Peyer's patch (tissue), 4 donors: ENCODE measurements at places on chromosomes 1 and 21. TPM values are rescaled to one million over a fixed set of nuclear protein-coding genes. Genes with fewer than 3 reads are reported as not detected.

The CGN gene
- total RNA-seq, result 180 TPM

- H3K4me1 ChIP-seq, result no peaks in the 10 kb centered on the region
- no peak overlapping the region for H3K27ac ChIP-seq
- H3K4me3 ChIP-seq, result no peak overlapping the region
- H3K27me3 ChIP-seq, result no peaks in the 10 kb centered on the region
- DNase-seq, result no peak
These were observed 50.2 kb downstream of the LUZP1 start for GRCh38 chr1:23118407-23118806.

DNA sequence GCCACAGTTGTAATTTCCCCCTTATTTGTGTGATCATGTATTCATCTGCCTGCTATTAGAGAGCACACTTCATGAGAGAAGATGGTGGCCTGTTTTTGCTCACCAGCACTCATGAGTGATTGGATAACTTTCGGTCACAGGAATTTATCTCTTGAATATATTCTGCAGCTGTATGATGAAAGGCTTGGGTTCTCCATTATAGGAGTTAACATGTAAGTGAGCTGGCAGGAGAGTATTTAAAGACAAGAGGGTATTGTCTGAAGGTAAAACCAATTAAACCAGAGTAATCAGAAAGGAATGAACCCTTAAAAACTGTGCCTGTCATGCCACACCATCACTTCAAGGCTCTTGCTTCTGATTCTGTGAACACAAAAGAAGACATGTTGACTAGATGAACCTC, 574.9 kb upstream of the CAMK1G start:
- no peaks in the 10 kb centered on the region for H3K4me1 ChIP-seq
- no peaks in the 10 kb centered on the region for H3K36me3 ChIP-seq
- H3K27ac ChIP-seq, result no peak overlapping the region
- H3K27me3 ChIP-seq, result no peaks in the 10 kb centered on the region

The USP24 gene
- total RNA-seq, result 45.0 TPM

DNA sequence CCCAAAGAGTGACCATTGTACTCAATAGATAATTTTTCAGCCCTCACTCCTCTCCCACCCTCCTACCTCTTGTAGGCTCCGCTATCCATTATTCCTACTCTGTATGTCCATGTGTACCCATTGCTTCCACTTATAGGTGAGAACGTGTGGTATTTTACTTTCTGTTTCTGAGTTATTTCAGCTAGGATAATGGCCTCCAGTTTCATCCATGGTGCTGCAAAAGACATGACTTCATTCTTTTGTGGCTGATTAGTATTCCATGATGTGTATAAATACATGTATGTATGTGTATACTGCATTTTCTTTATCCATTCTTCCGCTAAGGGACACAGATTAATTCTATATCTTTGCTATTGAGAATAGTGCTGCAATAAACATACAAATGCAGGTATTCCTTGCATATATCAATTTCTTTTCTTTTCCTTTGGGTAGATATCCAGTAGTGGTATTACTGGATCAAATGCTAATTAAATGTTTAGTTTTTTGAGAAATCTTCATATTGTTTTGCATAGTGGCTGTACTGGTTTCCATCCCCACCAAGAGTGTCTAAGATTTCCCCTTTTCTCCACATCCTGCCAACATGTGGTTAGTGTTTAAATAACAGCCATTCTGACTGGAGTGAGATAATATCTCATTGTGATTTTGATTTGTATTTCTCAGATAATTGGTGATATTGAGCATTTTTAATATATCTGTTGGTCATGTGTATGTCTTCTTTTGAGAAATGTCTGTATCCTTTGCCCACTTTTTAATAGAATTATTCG, 4.9 kb downstream of the LY9 start:
- H3K27me3 ChIP-seq, result no peaks in the 10 kb centered on the region
- DNase-seq, result no peak
- H3K4me1 ChIP-seq, result no peaks in the 10 kb centered on the region
- H3K36me3 ChIP-seq, result no peaks in the 10 kb centered on the region
- no peak overlapping the region for H3K27ac ChIP-seq

DNA sequence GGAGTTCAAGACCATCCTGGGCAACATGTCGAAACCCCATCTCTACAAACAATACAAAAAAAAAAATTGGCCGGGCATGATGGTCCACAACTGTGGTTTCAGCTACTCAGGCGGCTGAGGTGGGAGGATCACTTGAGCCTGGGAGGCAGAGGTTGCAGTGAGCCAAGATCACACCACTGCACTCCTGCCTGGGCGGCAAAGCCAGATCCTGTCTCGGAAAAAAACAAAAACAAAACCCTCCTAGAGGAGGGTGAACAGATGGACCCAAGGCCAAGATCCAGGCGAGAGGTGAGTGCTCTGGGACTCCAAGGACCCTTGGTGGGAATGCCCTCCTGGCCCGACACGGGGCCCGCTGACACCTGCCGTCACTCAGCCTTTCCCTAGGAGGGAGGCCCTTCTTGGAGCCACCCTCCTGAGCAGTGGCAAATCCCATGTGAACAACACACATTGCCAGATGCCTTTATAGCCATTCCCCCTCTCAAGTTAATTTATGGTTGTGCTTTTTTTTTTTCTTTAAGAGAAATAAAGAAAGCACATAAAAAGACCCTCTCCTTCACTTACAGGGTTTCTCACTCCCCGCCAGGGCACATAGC, 380 bp downstream of the TFF2 start:
- no peak overlapping the region for H3K27ac ChIP-seq
- H3K36me3 ChIP-seq, result no peaks in the 10 kb centered on the region
- H3K27me3 ChIP-seq, result no peaks in the 10 kb centered on the region
- no peak overlapping the region for H3K4me3 ChIP-seq
- peak; percentile 22 for DNase-seq
